Retinal pigment epithelial cell (primary cell): ENCODE measurements at places on chromosomes 1 and 21.

DNA sequence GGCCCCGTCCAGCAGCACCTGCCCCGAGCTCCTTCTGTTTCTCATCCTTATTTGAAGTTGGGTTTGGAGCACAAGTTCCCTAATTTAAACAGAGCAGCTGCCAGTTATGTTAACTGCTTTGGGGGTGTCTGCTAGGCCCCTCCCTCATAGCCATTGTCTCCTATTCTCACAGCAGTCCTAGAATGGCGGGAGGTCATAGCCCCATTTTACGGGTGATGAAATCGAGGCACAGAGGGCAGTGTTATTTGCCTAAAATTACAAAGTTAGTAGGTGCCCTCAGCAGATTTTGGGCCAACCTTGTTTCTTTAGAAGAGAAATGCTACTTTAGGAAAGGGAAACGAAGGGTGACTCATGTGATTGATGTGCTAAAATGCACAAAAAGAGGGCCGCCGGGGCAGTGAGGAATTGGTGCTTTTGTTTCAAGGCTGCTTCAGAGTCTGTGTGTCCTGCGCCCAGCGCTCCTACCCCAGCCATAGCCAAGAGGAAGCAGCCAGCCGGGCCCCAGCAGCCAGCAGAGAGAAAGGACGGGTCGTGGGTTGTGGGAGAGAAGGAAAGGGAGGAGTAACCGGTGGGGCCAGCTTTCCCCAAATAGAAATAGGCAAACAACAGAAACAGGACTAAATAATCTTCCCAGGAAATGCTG is 13.0 kb downstream of the VANGL1 start:
- DNase-seq, result no peak

- no peak for DNase-seq
Observed at GRCh38 chr1:83813576-83813975, 185.4 kb downstream of the TTLL7 start.

GRCh38 chr1:94048413-94049164 is 72.4 kb downstream of the ABCA4 start:
- DNase-seq, result peak; percentile 85

- no peak for DNase-seq
Observed at GRCh38 chr1:183301239-183301638, 115.2 kb downstream of the LAMC2 start.

GRCh38 chr1:201145816-201146215 is 8.5 kb downstream of the TMEM9 start:
- DNase-seq, result no peak

- DNase-seq, result no peak
Observed at GRCh38 chr21:15894596-15894995, 164.8 kb downstream of the USP25 start.

GRCh38 chr1:48943826-48944225 is 167.1 kb upstream of the BEND5 start:
- DNase-seq, result no peak

DNA sequence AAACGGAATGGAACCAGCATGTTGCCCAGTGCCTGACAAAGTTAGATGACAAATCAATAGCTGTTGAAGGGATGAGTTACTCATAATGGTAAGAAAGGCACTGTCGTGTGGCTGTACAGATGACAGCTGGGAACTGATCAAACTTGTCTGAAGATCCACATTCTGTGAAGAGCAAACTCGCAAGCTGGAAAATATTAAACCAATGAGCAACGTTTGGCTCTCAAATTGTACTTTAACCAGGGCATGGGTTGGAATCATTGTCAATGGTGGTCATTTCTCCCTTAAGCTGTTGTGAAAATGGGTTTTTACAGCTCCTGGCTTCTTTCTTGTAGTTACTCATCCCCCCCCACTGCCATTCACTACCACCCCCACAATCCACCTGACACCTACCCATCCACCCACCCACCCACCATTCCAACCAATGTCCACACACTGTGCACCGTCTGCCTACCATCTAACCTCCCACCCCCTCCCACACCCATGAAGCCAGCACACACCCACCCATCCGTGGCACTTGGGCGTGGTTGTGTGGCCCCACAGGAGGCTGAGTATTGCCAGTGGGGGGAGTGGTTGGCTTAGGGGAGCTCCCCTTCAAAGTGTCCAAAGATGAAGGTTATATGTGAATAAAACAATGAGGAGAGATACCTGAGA is 46.7 kb downstream of the CLDN14 start:
- DNase-seq, result no peak
